ENCODE measurements at places on chromosomes 1 and 21. TPM values are rescaled to one million over a fixed set of nuclear protein-coding genes. Genes with fewer than 3 reads are reported as not detected.

- peak; percentile 48 for DNase-seq
Measured at GRCh38 chr1:109636201-109636952, 16.7 kb downstream of the AMPD2 start.

GRCh38 chr1:20974951-20975350 lies 187.8 kb upstream of the HP1BP3 start:
- DNase-seq: no peak

DNA sequence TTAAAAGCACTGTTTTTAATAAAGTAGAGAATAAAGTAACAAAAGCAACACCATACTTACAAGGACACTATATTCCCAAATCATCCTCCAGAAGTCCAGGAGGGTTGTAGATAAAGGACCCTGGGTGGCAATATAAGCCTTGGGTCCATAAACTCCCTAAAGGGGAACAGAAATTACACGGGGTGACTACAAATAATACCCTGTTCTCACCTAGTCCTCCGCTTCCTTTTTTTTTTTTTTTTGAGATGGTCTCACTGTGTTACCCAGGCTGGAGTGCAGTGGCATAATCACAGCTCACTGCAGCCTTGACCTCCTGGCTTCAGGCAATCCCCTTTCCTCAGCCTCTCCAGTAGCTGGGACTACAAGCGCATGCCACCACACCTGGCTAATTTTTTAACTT lies 13.1 kb downstream of the PTPN22 start:
- no peak for DNase-seq

DNA sequence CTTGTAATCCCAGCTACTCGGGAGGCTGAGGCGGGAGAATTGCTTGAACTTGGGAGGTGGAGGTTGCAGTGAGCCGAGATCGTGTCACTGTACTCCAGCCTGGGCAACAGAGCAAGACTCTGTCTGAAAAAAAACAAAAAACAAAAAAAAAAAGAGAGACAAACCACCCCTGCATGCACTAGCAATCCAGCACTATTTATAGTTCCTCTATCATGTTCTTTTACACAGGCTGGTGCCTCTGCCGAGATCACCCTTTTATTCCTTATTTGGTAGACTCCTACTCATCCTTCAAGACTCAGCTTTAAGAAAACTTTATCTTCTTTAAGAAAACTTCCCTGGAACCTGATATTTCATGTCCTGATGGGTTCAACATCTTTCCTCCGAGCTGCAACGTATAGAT lies 10.8 kb downstream of the FMO5 start:
- DNase-seq: no peak

DNA sequence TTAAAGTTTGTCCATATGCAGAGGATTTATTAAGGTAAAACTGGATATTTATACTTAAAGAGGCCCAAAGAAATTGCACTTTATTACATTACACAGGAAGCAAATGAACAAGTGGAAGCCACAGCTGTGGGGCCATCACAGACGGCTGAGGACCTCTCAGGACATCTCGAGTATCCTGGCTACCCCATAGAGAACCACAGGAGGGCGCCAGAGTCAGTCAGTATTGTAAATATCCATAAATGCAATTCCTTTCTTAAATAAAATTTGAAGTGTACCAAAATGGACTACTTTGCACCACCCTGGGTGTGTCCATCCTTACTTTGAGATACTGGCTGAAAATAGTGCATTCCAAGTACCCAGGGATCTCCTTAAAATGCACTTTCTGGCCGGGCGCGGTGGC lies 257.2 kb downstream of the MRPL39 start:
- no peak for DNase-seq

DNA sequence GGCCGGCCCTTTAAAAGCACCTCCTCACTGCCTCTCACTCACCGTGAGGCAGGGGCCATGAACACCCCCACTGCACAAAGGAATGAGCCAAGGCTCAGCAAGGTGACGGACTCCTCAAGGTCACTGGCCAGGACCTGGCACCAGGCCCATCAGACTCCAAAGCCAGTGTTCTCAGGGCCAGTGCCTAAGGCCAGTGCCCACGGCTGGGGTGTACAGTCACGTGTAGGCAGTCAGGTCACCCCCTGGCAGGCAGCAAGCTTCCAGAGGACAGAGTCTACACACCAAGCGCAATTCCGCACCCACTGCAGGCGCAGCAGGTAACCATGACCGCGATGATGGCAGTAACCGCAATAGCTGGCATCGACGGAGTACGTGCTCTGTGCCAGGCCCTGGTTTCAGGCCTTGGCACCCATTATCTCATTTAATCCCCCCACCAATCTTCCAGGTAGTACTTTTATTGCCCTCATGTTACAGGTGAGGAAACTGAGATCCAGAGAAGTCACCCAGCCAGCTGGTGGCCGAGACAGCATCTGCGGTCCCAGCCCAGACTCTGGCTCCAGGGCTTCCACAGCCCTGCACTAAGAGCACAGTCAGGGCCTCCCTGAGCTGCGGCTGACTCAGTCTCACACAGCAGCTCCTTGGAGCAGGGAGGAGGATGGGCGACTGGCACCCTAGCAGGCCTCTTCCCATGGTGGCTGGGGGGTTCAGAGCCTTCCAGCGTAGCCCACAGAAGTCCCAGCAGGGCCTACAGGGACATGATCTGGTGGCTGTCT lies 27.0 kb downstream of the RAP1GAP start:
- no peak for DNase-seq

DNA sequence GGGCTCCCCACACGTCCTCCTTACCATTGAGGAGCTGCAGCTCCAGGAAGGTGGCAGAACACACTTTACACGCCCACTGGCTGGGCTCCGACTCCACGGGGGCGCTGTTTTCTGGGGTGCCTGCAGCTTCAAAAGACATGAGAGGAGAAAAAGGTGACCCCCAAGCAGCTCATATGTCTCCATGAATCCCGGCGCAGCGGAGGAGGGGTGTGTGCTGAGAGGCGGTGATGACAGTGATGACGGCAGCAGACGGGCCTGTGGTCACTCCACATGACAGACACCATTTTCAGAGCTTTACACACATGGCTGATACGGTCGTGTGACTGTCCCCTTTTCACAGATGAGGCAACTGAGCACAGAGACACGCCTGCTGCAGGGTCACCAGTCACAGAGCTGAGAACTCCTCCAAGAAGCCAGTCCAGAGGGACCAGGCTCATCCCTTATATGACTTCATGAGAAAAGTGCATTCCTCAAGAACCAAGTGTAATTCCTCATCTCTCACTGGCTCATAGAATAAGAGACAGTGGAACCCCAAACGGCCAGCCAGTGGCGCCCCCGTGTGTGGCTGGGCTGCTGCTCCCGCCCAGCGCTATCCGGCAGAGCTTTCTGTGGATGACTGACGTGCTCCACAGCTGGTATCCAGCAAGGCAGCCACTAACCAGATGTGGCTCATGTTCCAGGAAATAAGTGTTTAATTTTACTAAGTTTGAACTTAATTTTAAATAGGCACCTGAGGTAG lies 31.9 kb downstream of the PRDM15 start:
- no peak for DNase-seq

GRCh38 chr1:35577071-35577998 lies 4.2 kb downstream of the TFAP2E start:
- no peak for DNase-seq

DNA sequence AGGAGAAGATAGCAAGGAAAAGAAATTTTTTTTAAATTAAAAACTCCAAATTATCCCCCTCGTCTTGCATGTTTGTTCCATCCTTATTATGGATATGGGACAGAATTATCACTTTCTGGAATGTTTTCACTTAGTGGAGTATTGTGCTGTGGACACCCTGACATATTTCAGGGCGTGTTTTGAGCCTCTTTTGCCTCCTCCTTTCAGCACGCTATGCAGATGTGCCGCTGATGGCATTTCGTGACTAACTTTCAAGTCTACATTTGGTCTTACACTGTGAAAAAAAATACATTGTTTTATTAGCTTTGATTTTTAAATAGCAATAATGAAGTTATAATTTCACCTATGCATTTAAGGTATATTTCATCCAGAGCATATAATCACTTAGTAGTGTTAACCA lies 738.7 kb downstream of the LTN1 start:
- no peak for DNase-seq

GRCh38 chr1:218943371-218943770 lies 230.3 kb upstream of the LYPLAL1 start:
- no peak for DNase-seq

GRCh38 chr1:33655496-33655895 lies 183.1 kb downstream of the ZSCAN20 start:
- DNase-seq: no peak

DNA sequence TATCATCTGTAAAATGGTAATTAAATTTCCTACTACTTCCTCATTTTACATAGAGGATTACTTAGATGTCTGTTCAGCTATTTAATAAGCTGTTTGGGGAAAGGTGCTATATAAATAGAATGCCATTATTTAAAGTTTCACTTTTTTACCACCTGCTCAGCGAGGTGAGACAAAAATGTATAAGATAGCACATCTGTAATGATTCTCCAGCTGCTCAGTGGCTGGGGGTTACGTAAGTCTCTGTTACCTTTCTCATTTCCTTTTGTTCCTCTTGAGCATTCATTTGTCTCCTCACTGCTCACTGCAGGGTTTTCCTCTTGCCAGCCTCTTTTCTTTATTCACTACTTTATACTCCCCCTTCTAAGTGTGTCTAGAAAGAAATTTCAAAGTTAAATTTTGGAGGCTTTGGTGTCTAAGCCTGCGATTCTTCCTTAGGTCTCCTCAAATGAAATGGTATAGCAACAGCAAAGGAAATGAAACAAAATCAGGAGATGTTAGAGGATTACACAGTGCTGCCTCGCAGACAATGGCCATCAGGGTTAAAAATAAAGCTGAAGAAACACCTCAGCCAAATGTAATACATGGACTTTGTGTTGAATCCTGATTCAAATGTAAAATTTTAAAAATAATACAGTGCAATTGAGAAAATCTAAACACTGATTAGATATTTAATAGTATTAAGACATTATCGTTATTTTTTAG lies 6.8 kb downstream of the RGS8 start:
- DNase-seq: no peak

- DNase-seq: no peak
Measured at GRCh38 chr1:212545941-212546635, 62.5 kb upstream of the ATF3 start.

- no peak for DNase-seq
Measured at GRCh38 chr1:203932556-203932955, 71.2 kb downstream of the SNRPE start.

- DNase-seq: peak; percentile 86
Measured at GRCh38 chr21:26845066-26845758, at the start of gene ADAMTS1. ADAMTS1 (minus strand) TSS chr21:26845409; CDS start chr21:26844954, 455 bp downstream.

DNA sequence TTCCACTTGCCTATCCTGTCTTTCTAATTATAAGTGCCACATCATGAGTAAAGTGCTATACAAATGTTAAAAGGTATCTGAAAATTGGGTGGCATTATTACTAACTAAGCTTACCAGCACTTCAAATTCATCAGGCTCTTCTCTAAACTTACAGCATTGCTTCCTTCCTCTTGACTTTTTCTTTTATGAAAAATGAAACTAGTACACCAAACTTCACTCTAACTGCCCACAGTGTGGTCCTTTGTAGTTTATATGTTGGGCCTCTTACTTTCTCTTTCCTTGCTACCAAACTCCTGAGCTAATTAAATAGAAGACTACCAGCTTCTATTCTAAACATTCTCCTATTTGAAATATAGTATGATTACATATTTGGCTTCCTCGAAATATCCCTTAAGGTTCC lies 81.8 kb downstream of the NOTCH2 start:
- no peak for DNase-seq

DNA sequence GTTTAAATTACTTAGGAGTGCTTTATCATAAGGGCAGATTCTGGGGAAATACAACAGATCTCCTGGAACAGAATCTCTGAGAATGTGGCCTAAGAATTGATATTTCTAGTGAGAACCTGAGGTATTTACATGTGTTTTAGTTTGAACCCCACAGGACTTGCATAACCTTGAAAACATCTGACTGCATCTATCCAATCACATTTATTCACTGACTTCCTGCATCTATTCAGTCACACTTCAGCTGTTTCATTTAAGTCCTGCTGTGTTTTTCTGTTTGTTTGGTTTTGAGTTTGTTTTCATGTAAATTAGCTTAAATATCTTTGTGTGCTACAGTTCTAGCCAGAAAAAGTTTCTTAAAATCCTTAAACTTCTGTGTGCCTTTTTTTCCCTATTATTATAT lies 1260.7 kb downstream of the PLA2G4A start:
- DNase-seq: no peak

DNA sequence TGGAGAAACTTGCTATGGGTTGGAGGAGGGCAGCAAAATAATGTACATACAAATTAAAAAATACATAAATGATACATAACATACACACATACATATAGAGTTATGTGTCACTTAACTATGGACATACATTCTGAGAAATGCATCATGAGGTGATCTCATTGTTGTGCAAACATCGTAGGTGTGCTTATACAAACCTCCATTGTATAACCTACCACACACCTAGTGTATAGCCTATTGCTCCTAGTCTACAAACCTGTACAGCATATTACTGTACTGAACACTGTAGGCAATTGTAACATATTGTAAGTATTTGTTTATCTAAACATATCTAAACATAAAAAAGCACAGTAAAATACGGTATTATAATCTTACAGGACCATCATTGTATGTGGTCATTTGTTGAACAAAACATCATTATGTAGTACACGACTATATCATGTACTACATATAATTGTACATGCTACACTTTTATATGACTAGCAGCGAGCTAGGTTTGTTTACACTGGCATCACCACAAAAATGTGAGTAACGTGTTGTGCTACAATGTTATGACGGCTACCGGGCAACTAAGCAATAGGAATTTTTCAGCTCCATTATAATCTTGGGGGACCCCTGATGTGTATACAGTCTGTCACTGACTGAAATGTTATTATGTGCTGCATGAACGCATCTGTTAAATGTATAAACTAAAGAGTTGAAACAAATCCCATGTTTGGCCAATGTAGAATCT lies 35.5 kb downstream of the ITGB3BP start:
- DNase-seq: peak; percentile 9

GRCh38 chr1:61076728-61077675 lies 5.4 kb upstream of the NFIA start:
- DNase-seq: peak; percentile 74

The C1orf115 gene
- total RNA-seq: 3.8 TPM

The RHCE gene
- total RNA-seq: not detected

The PEX11B gene
- total RNA-seq: 29.2 TPM

The BMP8B gene
- total RNA-seq: 1.7 TPM

The LCK gene
- not detected for total RNA-seq

The NOS1AP gene
- 0.02 TPM for total RNA-seq

The TIAM1 gene
- total RNA-seq: 2.7 TPM

The ZNF648 gene
- not detected for total RNA-seq

The KCNT2 gene
- total RNA-seq: 4.1 TPM
